ENCODE measurements at places on chromosomes 7 and 10.

- DNase-seq = no peak
Observed at GRCh38 chr7:138162236-138162635, 86.0 kb downstream of the AKR1D1 start.

DNA sequence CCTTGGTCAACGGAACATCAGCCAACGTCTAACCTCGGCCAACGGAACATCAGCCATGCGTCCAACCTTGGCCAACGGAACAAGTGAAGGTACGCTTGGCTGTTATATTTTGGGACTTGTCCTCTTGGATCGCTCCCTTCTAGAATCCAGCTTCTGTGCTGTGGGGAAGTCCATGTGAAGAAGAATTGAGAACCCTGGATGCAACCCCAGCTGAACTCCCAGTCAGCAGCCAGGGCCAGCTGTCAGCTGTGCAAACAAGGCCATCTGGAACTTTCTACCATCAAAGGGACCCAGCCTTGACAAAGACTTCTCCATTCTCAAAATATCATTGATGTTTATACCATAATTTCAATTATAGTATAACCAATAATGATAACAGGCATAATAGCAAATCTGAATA lies 43.3 kb upstream of the ITGA8 start:
- no peak for DNase-seq

DNA sequence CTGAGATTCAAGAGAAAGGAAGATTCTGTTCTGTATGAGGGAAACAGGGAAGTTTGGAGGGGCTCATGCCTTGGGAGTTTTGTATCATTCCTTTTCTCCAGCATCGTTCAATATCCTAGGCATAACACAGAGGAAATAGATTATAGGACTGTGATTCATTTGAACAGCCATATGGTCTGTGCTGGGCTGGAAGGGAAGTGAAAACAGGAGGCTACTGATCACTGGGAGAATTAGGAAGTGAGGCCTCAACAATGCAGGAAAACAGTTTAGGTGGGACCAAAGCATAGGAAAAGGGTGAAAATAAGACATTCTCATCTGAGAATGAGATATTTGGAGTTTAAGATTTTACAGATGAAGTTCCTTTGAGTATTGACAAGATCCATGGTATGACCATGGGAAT lies 70.7 kb upstream of the MKX start:
- DNase-seq = no peak

- DNase-seq = no peak
Observed at GRCh38 chr7:142645777-142646176, 103.5 kb upstream of the PRSS1 start.

DNA sequence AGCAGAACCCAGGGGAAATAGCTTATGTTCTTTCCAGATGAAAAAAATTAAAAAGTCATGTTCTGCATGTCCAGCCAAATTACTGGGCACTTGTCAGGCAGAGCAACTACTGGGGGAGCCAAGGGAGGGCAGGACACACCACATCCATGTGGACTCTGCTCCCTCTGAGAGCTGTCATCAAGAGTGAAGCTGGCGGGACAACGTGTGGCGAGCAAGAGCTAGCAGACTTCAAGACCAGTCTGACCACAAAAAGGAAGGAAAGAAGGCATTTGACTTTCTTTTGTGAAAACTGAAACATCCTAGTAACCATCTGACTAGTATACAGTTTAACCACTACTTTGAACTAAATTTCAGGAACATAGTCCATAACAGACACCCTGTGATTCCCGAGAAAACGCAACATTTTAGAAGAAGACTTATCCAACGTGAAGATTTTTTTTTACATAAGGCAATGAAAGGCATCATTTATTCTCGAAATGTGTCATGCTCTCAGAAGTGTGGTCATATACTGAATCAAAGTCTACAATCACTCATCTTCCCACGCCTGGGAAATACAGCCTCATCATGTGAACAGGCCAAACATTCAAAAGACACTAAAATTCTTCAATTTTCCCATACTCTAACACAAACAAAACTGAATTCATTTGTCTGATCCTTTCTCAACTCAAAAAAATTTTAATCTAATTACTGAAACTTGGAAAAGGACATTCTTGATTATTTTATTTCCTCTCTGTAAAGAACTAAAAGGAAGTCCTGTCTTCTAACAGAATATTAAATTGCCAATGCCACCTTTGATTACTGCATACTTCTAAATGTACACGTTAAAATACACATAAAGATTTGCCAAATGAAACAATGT lies 15.5 kb downstream of the CYTH3 start:
- DNase-seq = no peak

DNA sequence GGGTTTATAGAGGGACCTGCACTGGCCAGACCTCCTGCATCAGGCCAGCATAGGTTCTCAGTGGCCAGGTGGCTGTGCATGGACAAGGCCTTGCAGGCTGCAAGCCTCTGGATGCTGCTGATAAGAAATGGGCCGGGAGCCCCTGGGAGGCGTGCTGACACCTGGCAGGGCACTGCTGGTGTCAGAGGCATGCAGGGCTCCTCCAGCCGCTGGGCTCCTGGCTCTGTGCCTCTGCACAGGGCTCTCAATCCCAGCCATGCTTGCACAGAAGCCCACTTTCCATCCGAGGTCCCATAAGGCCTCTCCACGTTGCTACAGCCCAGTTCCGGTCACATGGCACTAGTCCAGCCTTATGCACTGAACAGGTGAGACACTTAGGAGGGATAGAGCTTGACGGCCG lies 27.3 kb downstream of the ANTXRL start:
- DNase-seq = no peak

DNA sequence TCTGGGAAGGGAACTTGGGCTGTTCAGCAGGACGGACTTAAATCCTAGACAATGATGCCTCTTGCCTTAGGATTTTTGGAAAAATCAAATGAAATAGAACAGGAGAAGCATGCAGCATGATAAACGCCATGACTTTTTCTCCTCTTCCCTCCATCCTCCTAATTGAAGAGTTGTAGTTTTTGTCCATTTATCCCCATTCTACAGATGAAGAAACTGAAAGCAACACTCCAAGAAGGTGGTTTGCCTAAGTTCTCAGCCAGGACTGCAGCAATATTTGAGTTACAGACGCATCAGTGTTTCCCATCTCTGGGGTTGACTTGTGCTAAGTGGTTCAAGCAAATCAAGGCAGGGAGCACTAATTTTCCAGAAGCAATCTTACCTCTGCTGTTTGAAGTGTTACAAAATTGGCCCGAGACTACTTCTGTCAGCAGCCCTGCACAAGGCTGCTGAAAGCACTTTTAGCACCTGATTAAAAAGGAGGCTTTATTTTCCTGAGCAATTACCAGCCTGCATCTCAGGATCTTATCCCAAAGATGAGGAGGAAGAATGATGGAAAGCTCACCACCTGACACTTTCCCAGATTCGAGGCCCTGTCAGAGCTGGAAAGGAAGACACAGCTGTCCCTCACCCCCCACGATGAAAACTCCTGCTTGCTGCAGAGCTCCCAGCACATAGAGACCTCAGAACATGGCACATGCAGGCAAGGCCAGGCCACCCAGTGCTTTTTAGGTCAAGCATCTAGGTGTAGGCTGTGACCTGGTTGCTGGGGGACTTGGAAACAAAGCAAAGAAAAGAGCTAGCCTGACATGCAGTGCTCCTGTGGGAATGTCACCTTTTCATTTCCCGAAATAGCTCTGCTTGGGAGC lies 19.7 kb upstream of the C10orf71 start:
- no peak for DNase-seq

- no peak for DNase-seq
Observed at GRCh38 chr7:38685851-38686250, 54.7 kb upstream of the AMPH start.

GRCh38 chr7:30479202-30480120 lies 877 bp upstream of the NOD1 start:
- DNase-seq = no peak

DNA sequence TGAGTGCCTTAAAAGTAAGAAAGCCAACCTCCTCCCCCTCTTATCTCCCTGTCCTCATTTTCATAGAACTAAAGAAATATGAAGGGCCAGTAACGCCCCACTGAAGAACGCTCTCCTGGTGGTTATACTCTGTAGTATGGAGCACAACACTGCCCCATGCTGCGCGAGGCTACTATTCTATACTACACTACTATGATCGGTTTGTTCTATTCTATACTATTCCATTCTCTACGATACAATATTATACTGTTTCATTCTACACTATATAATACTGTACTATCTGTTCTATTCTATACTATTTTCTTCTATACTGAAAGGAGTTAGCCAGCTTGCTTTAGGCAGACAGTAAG lies 34.8 kb downstream of the DIP2C start:
- no peak for DNase-seq

GRCh38 chr10:77552252-77552651 lies 85.4 kb downstream of the KCNMA1 start:
- no peak for DNase-seq

All from GM23338 (cell line).